ENCODE measurements at places on chromosomes 2 and 18.

DNA sequence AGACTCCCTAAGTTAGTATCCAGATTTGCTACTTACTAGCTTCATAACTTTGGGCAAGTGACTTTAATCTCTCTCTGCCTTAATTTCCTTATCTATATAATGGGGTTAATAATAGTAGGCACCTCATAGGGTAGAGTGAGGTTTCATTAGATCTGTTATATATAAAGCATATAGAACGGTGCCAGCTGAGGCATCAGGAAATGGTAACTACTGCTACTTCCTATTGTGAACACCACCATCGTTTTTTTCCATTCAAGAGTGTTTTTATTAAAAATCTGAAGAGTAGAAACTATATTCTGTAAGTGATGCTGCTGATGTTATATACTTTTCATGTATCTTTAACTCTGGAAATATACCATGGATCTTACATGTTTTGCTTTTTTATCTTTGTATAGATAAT lies 44.3 kb downstream of the MALT1 start:
- no peak for DNase-seq

GRCh38 chr2:44778671-44779476 lies 162.6 kb upstream of the SIX3 start:
- DNase-seq = no peak

GRCh38 chr2:26911911-26912861 lies 58.3 kb upstream of the MAPRE3 start:
- no peak for DNase-seq

DNA sequence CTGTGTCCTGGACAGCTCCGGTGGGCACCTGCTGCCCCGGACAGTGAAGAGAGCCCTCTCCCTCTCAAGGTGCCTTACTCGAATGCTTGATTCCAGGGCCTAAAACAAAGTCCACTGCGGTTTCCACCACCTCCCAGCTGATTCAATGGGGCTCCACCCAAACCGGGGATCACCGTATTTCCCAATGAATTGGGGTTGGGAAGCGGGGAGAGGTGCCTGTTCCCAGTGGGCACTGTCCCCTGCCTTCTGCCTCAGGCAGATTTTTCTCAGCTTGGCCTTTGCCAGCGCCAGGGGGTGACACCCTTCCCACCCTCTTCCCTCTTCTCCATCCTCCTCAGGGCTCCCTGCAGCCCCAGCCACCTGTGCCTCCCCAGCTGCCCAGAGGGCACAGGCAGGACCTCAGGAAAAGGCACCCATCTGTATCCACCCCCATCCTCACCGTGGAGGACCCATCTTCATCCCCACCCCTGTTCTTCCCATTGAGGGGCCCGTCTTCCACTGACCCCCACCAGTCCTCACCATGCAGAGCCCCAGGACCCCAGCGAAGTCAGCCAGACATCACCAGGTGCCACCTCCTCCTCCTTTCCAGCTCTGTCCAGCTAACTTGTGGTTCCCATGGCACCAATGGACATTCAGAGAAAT lies 66.7 kb upstream of the HPCAL1 start:
- DNase-seq = no peak

DNA sequence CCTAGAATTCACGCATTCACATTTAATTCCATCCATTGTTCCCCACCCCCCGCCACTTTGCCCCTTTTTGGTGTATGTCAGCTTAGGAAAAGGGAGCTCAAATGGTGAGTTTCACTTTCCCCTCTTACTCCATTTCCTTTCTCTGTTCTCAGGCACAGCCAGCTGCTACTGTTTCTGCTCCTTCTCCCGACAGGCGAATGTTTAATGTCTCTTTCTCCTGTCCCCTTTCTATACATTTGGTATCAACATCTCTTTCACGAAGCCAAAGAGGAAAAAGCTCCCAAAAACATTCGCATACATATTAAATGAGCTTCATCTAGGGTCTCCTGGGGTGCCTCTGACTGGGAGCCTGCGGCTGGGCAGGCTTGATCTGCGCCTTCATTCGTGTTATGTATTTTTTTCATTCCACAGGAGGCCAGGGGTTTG lies 124.2 kb upstream of the SATB2 start:
- no peak for DNase-seq

DNA sequence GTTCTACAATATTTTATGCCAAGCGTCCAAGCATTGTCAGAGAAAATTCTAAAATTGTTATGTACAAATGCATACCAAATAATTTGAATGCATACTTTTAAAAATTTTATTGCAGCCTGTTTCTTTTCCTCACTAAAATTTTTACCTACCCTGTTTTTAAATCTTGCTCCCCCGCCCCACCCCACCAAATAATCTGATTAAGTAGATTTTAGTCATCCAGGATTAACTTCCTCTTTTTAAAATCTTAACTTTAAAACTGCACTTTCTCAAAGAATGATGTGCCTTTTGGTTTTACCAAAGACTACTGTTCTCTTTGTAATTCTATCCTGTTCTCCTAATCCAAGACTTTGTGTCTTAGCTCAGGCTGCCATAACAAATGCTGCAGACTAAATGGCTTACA lies 269.4 kb upstream of the FN1 start:
- no peak for DNase-seq

GRCh38 chr2:42171396-42171980 lies 2.3 kb downstream of the EML4 start:
- DNase-seq = no peak

- no peak for DNase-seq
Measured at GRCh38 chr18:22346953-22347605, 70.6 kb downstream of the CTAGE1 start.

DNA sequence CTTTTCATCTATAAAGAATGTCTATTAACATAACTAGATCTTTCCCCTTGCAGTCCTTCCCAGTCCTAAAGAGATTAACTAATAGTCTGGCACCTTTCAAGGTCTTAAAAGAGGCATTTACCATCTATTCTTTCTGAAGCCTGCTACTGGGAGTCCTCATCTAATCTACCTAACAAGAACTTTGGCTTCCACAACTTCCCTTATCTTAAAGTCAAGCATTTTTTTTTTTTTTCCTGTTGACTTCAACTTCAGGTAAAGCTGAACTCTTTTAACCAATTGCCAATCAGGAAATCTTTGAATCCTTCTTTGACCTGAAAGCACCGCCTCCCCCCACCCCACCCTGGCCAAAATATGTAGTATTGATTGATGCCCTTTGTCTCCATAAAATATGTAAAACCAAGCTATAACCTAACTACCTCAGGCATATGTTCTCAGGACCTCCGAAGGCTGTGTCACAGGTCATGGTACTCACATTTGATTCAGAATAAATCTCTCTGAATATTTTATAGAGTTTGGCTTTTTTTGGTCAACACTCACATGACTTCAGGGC lies 168.6 kb downstream of the PTPRM start:
- no peak for DNase-seq

GRCh38 chr2:210503001-210503623 lies 26.6 kb upstream of the LANCL1 start:
- DNase-seq = peak; percentile 38
